ENCODE measurements at places on chromosomes 4 and X.

- DNase-seq, result no peak
These were observed 279.0 kb downstream of the ANKRD50 start for GRCh38 chr4:124433500-124433899.

DNA sequence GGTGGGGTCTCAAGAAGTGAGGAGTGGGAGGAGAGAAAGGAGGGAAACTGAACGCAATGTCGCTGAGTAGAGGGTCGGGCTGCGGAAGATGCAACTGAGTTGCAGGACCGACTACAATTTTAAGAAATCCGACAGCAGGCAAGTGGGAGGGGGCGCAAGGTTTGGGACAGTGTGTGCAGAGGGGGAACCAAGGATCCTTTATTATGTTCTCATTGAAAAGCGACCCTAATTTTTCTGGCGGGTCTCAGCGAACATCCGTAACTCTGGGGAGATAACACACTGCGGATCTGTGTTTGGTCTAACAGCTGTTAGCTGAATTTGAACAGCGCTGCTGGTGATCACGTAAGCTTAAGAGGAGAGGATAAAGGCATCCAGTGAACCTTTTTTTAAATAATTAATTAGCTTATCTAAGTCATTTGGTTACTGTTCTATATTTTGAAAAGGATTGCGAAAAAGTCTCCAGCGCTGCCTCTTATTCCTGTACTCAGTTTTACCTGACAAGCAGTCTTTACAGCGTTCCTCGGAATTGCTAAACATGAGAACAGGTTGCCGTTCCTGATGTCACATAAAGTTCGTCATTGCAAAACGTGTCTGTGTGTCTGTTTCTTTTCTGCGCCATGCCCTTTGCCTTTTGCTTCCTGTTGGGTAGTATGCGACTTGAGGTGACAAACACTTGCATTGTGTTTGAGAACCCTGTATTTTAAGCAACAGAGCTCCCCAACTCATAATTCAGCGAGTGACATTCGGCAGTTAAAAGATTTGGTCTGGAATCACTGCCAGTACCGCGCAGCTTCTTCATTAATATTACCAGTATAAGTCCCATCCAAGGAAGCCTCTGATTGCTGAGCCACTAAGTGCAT lies 1.3 kb downstream of the HTR2C start:
- no peak for DNase-seq

DNA sequence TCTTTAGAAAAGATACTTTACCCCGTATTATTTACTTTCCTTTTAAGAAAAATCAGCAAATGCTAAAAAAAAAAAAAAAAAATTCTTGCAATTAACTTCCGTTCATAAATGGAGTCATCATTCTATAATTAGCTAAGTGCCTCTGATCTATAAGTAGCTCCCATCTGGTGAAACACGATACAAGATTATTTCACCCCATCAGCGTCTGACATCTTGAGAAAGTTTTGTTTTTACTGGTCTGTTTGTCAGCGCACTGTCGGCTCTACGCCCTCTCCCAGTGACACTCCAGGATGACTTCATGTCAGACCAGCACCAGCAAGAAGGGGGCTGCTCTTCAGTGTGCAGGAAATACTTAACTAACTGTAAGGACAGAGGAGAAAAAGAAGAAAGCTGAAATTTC lies 108.3 kb downstream of the AFAP1 start:
- no peak for DNase-seq

DNA sequence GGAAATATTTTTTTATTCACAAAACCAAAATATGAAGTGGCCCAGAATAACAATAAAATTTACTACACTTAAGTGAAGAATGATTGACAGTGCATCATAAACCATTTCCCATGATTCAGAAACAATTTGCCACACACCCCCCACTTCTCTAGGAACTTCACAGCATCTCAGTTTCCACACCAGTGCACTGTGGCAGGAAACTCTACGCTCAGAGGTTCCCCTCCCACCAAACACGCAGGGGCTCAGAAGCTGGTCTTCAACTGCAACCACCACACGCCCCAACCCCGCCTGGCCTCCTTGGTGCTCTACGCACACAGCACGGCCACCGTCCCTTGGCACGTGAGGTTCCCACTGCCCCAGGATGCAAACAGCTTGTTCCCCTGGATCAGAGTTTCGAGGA lies 63.7 kb downstream of the ZFYVE28 start:
- DNase-seq, result no peak

GRCh38 chr4:2395584-2395983 lies 22.9 kb downstream of the ZFYVE28 start:
- no peak for DNase-seq

DNA sequence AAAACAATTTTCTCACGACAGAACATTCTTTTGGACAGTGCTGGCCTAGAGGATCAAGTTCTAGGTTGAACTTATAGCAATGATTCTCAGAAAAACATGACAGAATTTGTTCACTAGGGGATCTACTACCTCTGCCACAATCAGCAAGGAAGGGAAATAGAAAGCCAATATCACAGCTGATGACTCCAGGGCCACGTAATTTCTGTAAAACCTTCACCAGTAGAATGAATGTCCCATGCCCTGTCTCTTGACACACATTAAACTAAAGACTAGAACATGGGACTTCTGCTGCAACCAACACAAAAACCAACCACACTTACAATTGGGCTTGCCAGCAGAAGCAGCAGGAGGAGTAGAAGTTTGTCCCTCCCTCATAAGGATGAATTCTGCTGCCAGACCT lies 86.0 kb upstream of the NPFFR2 start:
- DNase-seq, result no peak

DNA sequence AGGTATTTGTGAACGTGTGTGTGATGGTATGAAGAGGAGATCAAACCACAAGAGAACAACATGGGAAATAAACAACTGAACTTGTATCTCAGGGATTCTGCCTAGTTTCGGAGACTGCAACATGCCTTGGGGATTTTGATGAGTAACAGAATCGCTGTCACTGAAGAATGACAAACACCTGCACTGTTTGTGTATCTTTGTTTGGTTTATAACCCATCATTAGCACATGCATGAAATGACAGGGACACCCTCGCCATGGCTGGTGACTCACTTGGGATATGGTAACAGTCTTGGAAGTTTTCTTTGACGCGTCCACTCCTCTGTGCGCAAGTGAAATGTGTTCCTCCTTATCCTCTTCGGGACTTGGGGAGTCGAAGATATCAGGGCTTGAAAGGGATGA lies 30.3 kb upstream of the MAP3K15 start:
- no peak for DNase-seq

DNA sequence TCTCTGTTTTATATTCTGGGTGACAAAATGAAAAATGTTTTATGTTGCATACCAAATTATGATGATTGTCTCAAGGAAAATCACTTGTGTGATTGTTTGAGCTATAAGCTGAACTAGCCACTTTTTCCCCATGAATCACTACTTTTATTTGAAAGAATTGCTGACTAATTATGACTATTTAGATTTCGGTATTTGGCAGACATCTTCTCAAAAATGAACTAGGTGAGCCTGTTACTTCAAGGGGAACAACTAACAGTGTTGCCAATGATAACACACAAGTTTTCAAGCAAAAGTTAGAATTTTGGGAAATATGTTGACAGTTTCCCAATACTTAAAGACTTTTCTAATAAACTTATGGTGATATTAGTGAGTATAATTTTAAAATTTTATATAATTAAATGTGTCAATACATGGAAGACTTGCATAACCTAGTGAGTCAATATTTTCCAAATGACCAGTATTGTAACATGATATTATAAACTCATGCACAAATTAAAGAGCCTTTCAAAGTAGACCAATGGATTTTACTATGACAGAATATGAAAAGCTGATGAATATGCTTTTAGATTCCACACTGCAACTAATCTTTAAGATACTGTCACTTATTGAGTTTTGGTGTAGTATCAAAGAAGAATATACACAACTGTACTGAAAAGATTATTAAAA lies 187.7 kb upstream of the GATB start:
- DNase-seq, result no peak

DNA sequence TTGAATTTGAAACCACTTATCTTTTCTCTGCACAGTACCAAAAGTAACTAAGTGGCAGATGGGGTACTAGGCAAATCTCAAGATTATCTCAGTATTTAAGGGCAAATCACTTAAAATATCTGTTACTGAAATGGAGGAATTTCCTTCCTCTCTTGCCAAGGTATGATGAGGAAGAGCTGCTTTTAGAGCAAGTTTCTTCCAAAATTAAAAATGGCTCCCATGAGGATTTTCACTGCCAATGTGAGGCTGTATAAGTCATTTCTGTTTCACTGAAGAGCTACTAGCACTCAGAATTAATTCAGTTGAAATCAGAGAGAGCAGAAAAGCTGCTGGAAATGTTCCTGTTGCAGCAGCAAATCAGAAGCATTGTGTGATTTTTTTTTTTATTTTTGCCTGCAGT lies 43.4 kb downstream of the GABRB1 start:
- no peak for DNase-seq

- DNase-seq, result no peak
These were observed 3.0 kb upstream of the NXT2 start for GRCh38 chrX:109533631-109534030.

- no peak for DNase-seq
These were observed 11.1 kb upstream of the TSPYL2 start for GRCh38 chrX:53071064-53071463.

GRCh38 chrX:45422216-45422925 lies 221.7 kb upstream of the DIPK2B start:
- no peak for DNase-seq

DNA sequence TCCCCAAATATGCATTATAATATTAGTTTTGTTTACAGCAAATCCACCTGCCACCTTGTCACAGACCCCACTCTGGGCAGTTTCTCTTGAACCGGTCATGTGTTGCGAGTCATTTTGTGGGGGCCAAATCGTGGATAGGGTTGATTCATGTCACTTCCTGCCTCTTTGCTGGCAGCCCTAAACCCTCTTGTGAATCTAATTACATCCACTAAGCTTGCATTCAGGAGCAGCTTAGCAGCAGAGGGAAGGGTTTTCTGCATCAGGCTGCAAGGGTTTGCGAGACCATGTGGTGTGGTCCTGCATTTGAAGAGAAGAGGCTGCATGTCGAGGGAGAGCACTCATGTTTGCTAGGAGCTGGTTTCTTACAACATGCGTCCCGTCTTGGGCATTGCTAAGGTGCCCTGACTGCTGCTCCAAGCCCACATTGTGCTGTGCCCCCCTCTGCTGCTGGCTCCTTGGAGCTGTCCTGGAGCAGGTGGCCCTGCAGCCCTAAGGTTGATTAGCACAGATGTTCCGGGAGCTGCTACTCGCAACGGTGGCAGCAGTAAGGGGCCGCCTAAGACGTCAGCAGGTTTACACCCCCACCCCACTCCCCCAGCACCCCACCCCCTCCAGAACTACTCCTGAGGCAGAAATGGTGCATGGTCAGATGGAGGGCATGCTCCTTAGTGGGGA lies 88.9 kb upstream of the CLDN34 start:
- no peak for DNase-seq

GRCh38 chr4:91284480-91284879 lies 1019.3 kb upstream of the GRID2 start:
- DNase-seq, result no peak

DNA sequence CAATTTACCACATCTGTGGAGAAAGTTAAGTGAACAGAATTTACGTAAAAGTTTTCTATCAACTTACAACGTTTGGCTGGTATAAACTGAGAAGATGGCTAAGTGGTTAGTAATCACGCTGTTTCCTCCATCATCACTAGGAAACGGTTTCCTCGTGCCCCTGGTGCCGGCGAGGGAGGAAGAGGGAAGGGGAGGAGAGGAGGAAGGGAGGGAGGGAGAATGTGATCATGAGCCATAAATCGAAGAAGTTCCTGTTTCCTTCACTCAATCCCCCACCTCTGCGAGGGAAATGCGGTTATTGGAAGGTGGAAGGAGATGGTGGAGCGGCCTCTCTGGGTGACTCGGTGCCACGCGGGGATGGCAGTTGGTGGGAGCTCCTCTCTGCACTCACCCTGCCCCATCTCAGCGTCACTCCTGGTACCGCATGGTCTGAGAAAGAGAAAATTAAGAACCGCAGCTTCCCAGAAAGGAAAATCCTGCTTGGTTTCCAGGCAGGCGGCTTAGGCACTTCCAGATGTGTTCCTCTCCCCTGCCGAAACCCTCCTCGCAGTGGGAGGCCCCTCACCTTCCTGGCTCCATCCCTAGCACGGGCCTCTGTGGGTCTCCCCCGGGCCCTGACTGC lies 216.8 kb downstream of the AFAP1 start:
- no peak for DNase-seq

DNA sequence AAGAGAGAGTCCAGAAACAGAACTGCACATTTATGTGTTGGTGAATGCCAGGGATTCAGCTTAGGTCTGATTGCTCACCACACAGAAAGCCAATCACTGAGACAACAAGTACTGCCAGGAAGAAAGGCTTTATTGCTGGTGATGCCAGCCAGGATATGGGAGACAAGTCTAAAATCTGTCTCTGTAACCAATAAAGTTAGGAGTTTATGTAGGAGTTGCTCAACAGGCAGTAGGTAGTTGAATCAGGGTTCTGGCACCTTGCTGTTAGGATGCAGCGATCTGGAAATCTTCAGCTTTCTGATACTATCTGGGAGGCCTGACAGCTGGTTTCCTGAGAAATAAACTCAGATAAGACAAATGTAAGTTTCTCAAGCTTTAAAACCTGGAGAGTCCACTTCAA lies 120.2 kb upstream of the ENPP6 start:
- DNase-seq, result no peak

GRCh38 chrX:81367291-81367690 lies 165.4 kb downstream of the SH3BGRL start:
- DNase-seq, result no peak

DNA sequence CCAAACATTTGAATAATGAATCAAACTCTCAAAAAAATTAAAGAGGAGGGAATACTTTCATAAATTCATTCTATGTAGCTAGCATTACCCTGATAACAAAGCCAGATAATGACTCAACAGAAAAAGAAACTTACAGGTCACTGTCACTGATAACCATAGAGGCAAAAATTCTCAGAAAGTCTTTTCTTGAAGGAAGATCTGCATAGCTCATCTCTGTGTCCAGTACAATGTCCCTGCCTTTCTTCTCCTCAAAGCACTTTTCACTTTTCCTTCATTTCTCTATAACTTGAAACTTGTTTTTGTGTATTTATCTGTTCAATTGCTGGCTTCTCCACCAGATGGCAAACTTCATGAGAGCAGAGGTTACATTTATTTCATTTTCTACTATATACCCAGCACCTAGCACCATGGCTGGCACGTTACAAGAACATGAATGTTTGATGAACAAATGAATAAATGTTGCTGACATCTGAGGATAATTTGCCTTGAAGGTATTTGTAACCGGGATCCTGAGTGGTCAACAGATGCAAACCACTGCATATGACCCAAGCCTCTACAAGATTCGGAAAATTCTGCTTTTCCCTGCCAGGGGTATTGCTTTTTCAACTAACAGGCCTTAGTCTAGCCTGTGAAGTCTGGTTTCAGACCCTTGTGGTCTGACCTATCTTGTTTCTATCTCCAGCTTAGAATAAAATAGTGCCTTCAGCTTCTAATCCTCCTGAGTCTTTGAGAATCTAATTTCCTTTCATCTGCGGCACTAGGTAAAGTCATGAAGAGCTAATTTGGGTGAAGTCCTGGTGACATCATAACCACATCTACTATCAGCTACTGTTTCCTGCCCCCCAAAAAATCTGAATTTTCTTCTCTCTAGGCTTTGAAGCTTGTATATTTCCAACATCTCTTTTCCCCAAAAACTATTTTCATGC lies 52.5 kb upstream of the ANTXR2 start:
- no peak for DNase-seq

All from stimulated activated CD4-positive, alpha-beta T cell treated with anti-CD3 and anti-CD28 coated beads, Interleukin-1b, Interleukin-23, amount 100 ng/mL, for 1 hour (primary cell).